IMR-90 (cell line): ENCODE measurements at places on chromosomes 12 and 14. TPM values are rescaled to one million over a fixed set of nuclear protein-coding genes. Genes with fewer than 3 reads are reported as not detected.

Gene CLEC4C
- not detected in 2 replicates for total RNA-seq

Gene PDE6H
- total RNA-seq, result not detected in 2 replicates

DNA sequence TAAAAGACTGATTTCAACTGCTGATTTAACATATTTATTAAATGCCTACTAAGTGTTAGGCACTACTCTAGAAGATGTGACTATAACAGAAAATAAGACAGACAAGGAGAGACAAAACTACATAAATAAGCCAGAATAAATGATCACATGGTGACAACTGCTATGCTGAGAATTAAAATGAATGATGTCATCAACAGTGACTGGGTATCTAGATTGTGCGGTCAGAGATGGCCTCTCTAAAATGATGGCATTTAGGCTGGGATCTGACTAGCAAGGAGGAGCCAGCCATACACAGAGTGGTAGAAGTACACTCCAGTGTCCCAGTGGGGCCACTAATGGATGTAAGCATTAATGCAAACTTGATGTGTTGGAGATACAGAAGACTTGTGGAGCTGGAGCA lies 37.6 kb upstream of the SOX5 start:
- no peak for DNase-seq

Gene SLCO1B3
- not detected in 2 replicates for total RNA-seq

DNA sequence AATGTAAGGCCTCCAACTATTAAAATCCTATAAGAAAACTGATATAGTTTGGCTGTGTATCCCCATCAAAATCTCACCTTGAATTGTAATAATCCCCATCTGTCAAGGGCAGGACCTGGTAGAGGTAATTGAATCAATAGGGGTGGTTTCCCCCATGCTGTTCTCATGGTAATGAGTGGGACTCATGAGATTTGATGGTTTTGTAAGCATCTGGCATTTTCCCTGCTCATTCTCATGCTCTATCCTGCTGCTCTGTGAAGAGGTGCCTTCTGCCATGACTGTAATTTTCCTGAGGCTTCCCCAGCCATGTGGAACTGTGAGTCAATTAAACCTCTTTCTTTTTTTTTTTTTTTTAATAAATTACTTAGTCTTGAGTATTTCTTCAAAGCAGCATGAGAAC lies 31.9 kb downstream of the TSPAN19 start:
- DNase-seq, result no peak

DNA sequence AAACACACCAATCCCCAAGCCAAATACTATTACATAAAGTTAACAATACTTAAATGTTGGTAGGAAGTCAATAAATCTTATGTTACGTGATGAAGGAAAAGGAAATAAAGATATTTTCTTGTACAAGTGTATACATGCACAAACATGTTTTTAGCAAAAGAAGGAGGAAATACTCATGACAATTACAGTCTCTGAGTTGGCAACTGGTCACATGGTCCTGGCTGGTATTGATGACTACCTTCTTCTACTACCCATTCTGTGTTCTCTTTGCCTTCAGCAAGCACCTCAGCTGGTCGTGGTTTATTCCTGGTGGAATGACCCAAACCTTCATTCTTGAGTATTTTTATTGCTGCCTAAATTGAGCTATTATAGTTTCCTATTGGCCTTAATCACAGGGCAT lies 84.8 kb downstream of the PLBD1 start:
- DNase-seq, result no peak

DNA sequence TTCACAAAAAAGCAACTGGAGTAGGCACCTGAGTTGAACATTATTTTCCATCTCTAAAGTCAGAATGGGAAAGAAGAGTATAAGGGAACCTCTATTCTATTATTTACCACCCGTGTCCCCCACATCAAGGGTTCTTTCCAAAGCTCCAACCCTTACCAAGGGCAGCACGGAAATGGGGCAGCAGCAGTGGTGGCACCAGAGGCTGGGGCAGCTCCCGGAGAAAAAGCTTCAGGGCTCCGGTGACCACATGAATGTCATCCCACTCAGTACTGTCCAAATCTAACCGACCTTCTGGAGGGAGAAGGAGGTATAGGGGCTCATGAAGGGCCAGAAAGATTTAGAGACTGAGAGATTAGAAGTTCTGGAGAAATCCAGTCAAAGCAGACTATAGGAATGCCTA lies 5.8 kb downstream of the ARHGAP9 start:
- no peak for DNase-seq

DNA sequence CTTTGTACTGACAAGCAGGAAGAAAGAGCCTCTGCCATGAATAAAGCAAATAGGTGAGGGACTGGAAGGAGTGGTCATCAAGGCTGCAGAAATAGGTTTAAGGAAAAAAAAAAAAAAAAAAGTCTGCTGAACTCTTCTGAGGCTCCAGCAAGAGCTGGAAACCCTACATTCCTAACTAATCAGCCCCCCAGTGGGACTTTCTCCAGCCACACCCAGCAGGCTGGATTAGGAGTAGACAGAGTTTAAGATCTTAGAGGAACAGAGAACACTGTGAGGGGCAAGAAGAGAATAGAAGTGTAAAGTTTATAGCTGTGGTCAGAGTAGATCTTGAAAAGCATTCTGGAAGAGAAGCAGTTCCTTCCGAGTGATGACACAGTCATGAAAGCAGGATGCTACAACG lies 66.4 kb downstream of the ATXN2 start:
- DNase-seq, result no peak

- peak; percentile 42 for DNase-seq
Measured at GRCh38 chr12:19120795-19121194, 8.7 kb upstream of the PLEKHA5 start.

GRCh38 chr14:71441126-71441525 lies 491.1 kb upstream of the RGS6 start:
- no peak for DNase-seq

Gene CLEC14A
- 2.8 and 3.0 TPM in 2 replicates for total RNA-seq

Gene ASB2
- total RNA-seq, result 0.54 and 0.83 TPM in 2 replicates

GRCh38 chr14:103834956-103835355 lies 12.4 kb downstream of the PPP1R13B start:
- no peak for DNase-seq

Gene NPFF
- not detected in 2 replicates for total RNA-seq

DNA sequence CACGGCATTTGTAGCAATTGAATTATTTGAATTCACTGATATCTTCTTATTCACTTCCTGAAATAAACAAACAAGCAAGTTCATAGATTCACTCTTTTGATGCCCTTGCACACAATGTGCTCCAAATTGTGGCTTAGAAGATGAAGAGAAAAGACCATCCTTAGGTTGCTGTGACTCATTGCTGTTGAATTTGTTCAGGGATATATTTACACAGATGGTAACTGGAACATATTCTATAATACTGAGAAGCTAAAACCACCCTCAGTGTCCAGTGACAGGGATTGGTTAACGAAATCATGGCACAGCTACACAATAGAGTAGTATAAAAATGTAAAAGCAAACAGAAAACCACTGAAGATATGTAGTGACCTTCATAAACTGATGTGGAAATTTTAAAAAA lies 3.1 kb downstream of the PRB4 start:
- no peak for DNase-seq

Gene FGF23
- total RNA-seq, result not detected in 2 replicates

Gene KRT79
- under 0.01 TPM in 1 of 2 replicates, not detected in the other for total RNA-seq

GRCh38 chr12:54030889-54031471 lies 1.9 kb upstream of the HOXC5 start:
- DNase-seq, result peak; percentile 19

DNA sequence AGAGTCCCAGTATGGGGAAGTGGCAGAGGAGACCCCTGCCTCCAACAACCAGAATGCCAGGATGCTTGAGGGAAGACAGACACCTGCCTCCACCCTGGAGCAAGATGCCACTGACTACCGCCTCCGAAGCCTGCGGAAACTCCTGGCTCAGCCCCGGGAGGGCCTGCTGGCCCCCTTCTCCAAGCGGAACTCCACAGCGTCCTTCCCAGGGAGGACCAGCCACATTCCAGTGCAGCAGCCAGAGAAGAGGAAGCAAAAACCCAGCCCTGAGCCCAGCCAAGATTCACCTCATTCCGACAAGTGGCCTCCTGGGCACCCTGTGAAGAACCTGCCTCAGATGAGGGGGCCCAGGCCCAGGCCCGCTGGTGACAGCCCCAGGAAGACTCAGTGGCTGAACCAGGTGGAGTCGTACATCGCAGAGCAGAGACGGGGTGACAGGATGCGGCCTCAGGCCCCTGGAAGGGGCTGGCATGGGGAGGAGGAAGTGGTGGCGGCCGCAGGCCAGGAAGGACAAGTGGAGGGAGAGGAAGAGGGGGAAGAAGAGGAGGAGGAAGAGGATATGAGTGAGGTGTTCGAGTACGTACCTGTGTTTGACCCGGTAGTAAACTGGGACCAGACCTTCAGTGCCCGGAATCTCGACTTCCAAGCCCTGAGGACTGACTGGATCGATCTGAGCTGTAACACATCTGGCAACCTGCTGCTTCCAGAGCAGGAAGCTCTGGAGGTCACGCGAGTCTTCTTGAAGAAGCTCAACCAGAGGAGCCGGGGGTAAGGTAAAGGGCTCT lies 93.7 kb downstream of the B4GALNT3 start:
- DNase-seq, result no peak

GRCh38 chr12:118376089-118377020 lies at the start of gene SUDS3:
Gene SUDS3 (plus strand): TSS chr12:118376555. CDS start chr12:118376692, 137 bp downstream.
- peak; percentile 66 for DNase-seq

Gene LRP1-AS
- total RNA-seq, result not detected in 2 replicates

Gene KRT72
- total RNA-seq, result not detected in 2 replicates

Gene RND1
- under 0.01 TPM in 1 of 2 replicates, not detected in the other for total RNA-seq

- DNase-seq, result no peak
Measured at GRCh38 chr14:66369157-66369697, 116.9 kb upstream of the CCDC196 start.

DNA sequence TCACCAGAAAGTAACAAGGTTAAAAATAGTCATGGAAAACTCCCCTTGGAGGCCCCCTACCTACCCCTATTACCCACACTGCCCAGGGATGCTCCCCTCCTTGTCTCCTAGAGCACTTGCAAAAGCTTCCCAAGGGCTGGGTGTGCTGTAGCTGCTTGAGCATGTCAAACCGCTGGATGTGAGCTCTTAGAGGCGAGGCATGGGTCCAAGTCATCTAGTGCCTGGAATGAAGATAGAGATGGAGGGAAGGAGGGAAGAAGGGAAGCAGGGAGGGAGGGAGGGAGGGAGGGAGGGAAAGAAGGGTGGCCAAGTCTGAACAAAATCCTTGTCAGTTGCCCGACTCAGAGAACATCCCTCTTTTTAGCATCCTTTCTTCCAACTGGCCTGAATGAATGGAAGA lies 43.1 kb downstream of the LTBP2 start:
- DNase-seq, result no peak
